ENCODE measurements at places on chromosomes 4 and X.
A peak's percentile ranks its signal among the peaks of the same experiment; 100 is the strongest.

GRCh38 chrX:64150775-64151174 lies 54.7 kb downstream of the AMER1 start:
- DNase-seq, result no peak

GRCh38 chr4:140702096-140702757 lies 54.0 kb downstream of the TBC1D9 start:
- no peak for DNase-seq

DNA sequence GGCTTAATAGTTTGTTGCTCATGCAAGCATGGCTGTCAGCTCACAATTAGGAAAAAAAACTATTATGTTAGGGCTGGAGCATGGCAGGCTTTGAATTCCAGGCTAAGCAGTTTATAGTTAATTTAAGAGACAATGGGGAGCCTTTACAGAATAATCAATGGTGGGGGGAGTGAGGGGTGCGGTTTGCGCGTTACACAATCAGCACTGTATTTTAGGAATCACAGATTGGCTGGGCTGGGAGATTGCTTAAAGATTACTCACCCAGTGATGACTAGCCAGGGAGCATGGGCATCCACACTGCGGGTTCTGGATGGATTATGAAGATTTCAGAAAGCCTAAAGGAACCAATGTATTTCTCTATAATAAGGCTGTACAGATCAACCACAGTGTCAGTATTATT lies 186.6 kb downstream of the SOX3 start:
- no peak for DNase-seq

DNA sequence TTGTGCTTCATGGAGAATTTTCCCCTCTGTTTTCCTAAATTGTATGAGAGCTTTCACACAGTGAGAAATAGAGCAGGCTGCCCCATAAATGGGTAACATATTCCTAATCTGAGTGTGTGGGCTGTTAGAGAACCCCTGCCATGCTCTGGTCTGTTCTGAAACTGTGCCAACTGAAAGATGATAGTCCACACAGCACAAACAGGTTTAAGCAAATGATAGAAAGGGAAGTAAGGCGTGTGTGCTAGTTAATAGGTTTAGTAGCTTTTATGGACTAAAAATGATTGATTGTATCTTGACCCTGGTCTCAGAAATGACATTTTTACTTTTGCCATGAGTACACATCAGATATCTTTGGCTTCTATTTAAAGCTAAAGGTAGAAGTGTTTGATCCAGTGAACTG lies 106.2 kb downstream of the PRRG1 start:
- no peak for DNase-seq

DNA sequence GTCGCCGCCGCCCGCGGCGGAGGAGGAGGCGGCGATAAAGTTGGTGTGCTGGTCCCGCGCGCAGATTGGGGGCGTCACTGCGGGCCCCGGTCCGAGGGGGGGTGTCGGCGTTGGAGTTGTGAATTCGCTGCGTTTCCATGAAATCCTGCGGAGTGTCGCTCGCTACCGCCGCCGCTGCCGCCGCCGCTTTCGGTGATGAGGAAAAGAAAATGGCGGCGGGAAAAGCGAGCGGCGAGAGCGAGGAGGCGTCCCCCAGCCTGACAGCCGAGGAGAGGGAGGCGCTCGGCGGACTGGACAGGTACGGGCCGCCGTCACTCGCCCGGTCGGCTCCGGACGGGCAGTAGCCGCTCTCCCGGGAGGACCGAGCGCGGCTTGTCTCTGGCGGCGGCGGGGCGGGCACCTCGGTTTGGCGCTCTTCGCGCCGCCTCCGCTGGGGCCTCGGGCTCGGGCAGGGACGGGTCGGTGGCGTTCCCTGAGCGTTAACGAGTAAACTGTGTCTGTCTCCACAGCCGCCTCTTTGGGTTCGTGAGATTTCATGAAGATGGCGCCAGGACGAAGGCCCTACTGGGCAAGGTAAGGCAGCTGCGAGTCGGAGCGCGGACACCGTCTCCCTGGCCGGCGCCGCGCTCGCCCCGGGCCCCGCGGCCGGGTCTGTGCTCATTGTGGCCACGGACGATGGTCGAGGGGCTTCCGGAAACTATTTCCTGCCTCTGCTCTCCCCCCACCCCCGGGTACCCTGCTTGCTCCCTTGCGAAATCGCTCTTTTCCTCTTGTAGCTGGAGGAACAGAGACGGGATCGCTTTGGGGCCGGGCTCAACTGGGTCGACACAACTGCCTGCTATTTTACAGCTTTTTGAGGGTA lies 658 bp downstream of the KDM6A start:
- peak; percentile 40 for DNase-seq

DNA sequence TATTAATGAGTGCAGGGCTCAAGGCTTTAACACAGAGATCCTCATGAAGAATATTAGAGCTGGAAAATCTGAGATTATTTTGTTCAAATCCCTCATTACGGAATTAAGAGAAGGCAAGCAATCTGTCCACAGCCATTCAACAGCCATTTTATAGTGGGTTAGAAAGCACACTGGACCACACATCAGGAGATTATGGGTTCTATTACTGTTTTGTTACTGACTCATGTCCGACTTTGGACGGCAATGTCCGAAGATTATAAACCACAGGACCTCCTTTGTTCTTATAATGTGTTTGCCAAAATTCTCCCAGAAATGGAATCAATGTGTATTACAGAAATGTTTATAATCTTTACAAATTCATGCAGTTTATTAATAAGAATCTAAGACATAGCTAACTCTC lies 8.1 kb downstream of the LAMTOR3 start:
- no peak for DNase-seq

- no peak for DNase-seq
Measured at GRCh38 chr4:183424109-183424744, 20.2 kb upstream of the CDKN2AIP start.

DNA sequence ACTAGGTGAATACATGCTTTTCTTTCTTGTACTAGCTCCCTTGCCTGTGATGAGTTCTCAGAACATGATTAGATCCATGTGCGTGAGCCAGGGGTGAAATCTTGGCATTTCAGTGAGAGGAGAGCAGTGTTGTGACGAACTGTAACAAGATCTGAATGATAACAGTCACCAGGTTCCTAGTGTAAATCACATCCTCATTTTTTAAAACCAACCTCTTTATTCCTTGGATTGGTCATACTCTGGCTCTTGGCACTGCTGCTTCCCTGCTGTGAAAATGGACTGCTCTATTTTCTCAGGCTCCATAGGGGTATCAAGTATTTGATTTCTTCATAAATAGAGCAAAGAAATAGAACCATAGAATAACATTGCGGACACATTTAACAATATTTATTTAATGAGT lies 206.3 kb downstream of the SLC4A4 start:
- no peak for DNase-seq

DNA sequence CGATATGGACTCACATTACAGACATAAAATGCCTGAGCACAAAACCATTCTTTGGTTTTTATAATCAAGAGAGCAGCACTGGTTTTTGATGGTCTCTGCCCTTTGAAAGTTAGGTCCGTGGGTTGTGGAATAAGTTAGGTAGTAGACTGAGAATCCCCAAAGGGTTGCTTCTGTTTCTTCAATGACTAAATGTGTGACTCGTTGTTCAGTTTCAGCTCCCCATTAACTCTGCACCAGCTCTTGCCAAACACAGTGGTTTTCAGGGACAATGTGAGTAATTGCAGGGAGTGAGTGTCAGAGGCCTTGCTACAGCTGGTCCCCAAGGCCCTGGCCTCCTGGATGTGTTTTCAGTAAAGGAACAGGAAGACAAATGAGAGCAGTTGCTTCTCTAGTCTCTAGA lies 24.8 kb downstream of the SMIM20 start:
- DNase-seq, result peak; percentile 83

- DNase-seq, result no peak
Measured at GRCh38 chr4:189126040-189126439, 814.6 kb upstream of the FRG1 start.
